Left colon (tissue), 2 donors: ENCODE measurements at places on chromosomes 2 and 18.

- DNase-seq, result no peak
Measured at GRCh38 chr2:233433794-233434193, 79.5 kb downstream of the DGKD start.

DNA sequence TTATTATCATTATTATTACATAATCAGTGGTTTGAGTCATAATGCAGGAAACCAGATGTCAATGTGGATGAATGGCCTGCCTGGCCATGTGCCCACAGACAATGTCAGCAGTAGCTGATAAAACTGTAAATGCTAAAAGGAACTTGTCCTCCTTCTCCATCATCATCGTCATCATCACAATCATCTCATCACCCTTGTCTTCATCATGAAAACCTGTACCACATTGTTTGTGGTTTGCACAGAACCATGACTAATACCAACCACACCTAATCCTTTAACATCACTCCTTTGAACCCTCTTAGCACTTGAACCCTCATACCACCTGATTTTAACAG lies 96.0 kb downstream of the HNMT start:
- DNase-seq, result no peak

DNA sequence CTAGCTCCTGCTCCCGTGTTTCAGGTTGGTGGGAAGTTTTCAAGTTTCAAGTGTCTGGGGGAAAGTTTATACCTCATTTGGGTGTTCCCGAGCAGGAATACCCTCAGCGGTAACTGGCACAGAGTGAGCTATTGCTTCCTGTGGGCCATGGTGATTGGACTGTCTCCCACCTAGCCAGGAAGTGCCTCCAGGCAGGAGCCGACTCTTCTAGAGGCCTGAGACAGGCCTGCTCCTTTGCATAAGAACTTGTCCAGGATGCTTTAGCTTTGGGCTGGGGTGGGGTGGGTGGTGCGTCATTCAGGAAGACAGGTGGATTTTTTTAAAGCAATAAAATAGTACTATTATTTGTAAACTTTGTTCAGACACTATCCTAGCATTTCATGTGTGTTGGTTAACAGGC lies 23.5 kb upstream of the DNMT3A start:
- DNase-seq, result no peak

DNA sequence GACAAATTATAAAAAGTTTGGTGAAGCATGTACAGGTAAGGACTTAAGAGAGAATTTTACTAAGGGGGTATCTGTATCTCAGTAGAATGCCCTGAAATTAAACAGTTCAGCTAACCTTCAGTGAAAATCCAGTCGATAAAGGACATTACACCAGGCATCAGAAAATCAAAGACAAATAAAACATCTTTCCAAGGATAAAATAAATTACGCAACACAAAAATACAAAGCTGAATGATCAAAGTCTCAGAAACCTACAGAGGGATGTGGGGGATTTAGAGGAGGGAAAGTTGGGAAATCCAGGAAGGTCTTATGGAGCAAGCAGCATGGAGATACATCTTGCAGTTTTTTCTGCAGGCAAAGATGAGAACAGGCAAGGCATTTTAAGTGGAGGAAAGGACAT lies 384.1 kb downstream of the TNS1 start:
- DNase-seq, result no peak

DNA sequence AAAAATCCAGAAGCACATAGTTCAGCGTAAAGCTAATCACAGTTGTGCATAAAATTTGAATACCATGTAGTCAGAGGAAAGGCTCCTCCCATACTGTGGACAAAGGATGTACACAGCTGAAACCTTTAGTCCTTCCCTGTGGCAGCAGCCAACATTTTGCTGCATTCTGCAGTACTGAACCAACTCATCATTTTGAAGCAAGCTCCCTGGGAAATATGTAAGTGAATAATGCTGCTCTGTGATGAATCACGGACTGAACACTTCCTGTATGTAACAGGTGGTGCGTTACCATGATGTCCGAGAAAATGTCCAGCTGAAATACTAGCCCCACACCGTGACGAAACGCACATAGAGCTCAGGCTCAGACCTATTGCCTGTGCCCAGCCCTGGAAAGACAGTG lies 421.1 kb upstream of the RAB12 start:
- no peak for DNase-seq

GRCh38 chr2:216478151-216478550 lies 20.5 kb upstream of the RPL37A start:
- DNase-seq, result no peak

GRCh38 chr2:191710411-191710900 lies 32.5 kb downstream of the NABP1 start:
- DNase-seq, result no peak
